ENCODE measurements at places on chromosomes 6 and 20.

DNA sequence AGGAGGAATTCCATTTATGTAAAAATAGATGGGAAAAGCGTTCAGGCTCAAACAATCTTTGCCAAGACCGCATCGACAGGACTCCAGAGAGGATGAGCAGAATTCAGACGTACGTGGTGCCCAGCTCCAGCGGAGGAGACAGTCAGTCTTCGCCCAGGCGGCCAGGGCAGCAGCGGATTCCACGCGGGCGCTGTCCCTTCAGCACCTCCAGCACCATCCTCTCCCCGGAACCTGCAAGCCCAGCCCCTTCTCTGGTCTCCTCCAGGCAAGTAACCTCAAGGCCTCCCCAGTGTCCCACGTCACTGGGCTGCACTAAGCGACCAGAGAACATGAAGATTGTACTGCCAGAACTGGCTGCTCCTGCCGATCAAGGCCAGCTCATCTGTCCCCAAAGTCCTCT is 2.8 kb upstream of the KCNQ2 start:
- no peak for DNase-seq

GRCh38 chr20:19254956-19255355 is 42.5 kb downstream of the SLC24A3 start:
- no peak for DNase-seq

DNA sequence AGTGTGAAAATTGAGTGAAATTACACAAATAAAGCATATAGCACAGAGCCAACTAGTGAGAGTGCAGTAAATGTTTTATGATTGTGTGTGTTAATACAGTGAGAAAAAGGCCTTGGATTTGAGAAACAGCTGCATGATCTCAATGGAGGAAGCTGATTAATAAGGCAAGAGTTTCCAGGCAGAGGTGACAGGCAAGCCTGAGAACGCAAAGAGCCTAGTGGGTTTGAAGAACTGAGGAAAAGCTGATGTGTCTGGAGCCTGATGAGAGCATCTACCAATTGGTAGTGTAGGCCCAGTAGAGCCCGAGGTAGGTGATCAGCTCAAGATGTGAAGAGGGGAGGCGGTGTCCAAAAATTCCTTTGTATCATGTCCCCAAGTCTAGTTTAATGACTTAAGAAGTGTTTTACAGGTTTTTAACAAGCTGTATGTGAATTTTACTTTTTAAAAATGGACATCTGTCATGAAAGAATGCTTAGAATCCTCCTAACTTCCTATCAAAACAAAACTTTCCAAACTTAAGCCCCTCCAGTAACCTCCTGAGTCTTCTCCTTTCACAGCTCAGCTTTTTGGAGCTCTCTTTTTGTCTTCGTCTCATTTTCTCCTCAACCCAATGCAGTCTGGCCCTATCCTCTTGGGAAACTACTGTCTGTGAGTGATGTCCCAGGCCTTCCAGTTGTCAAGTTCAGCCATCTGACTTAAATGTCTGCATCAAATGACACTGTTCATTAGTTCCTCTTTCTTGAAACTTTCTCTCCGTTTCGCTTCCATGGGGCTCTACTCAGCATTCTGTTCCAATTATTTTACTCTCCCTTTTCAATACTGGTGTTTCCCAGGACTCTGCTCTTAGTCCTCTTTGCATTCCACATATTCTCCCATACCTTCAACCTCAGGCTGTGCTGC is 1.2 kb downstream of the CDC40 start:
- DNase-seq = no peak

- DNase-seq = no peak
Measured at GRCh38 chr20:31505903-31506302, 8.3 kb upstream of the HM13 start.

- DNase-seq = no peak
Measured at GRCh38 chr20:60540591-60540990, 582.4 kb downstream of the CDH26 start.

- no peak for DNase-seq
Measured at GRCh38 chr6:14559746-14560536, 442.4 kb downstream of the CD83 start.

DNA sequence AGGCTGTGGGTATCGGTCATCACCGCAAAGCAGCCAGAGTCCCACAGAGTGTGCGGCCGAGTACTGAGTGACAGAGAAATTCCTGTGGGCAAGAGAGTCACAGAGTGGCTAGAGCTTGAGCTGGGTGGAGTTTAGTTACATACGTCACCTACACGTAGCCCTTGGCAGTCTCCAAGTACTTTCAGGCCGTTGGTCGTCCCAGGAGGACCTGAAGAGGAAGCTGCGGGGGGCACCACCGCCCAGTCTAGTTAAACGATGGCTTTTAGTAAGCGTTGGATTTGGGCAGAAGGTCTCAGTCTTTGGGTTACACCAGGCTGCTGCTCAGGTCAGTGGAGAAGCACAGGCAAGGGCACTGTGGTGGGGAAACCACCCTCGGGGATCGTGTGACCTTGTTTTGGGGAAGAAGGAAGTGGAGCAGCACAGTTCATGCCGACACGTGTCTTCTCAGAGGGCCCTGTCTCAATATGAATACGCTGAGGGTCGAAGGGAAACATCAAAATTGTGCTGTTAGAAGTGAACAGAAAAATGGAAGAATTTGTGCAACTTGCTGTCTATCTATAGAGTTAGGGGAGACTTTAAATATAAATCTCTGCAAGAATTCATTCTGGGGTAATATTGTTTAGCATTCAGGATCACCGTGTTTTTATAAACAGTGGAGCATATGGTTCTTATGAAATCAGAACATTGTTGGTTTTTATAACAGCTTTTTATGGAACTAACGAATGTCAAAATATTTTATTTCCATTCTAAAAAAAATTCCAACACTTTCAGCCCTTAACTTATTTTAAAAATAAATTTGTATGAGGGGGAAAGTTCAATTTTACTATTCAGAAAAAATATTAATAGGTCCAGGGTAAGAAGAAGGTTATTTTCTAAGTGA is 28.6 kb downstream of the KIF25 start:
- DNase-seq = no peak

DNA sequence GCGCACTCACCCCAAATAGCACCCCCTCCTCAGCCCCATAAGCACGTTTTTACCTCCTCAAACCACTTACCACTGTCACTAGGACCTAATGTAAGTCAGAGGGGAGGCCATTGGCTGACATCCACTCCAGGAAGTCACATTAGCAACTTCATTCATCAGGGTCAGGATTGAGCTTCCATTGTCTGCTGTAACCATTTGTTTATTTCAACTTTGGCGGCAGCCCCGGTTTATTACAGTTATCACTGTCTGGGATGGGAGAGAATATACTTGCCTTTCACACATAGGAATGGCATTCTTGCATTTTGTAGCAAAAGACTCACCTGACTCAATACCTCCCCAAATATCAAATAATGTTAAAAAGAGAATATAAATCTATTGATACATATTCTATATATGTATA is 38.3 kb downstream of the MAFB start:
- DNase-seq = no peak

DNA sequence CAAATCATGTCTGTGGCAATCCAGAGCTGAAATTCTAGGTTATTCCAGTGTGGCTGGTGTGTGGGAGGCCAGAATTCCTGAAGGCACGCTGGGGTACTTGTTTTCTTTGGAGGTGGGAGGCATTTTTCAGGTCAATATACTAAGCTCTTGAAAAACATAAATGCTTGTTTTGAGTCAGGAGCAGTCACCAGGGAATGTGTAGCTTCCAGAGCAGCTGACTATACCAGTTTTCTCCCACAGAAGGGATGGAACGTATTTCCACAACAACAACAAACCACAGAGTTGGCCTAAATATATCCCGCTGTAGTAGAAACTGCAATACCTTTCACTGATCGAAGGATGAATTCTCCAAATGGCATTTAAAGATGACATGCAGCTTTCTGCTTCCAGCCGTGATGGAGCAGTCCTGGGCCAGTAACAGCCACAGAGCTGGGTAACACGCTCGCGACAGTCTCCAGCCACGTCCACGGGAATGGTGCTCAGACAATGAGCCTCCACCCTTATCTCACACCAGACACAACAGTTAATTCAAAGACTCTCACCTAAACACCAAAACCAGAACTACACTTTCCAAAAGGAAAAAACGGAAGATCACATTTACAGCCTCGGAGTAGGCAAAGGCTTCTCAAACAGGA is 23.2 kb downstream of the CHRNA4 start:
- no peak for DNase-seq

DNA sequence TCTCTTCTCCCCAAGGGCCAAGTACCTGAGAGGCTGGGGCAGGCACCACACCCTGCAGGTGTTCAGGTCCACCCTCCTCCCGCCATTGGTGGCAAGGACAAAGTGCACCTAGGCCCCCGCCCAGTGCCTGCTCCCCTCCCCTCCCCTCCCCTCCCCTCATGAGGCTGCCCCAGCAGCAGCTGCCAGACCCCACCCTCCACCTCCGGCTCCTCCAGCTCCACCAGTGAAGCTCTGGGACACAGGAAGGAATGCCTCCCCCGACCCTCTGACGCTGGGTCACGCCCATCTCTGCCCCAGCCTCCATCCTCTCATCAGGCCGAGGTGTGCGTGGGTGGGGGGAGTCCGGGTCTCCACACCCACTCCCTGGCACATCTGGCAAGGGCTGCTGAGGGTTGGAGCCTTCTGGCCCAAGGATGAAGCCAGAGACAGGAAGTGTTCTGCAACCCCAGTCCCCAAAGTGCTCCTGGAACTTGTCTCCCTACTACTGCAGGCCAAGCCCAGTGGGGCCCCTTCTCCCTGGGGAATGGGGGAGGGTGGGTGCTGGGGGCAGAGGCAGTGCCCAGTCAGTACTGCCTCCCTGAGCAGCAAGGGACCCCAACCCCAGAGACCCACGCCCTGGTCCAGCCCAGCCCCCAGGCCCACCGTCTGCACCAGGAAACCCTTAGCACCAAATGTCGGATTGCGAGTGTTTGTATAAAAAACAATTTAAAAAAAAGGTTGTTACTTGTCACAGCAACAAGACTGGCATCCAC is 1.6 kb upstream of the UCKL1 start:
- DNase-seq = no peak

DNA sequence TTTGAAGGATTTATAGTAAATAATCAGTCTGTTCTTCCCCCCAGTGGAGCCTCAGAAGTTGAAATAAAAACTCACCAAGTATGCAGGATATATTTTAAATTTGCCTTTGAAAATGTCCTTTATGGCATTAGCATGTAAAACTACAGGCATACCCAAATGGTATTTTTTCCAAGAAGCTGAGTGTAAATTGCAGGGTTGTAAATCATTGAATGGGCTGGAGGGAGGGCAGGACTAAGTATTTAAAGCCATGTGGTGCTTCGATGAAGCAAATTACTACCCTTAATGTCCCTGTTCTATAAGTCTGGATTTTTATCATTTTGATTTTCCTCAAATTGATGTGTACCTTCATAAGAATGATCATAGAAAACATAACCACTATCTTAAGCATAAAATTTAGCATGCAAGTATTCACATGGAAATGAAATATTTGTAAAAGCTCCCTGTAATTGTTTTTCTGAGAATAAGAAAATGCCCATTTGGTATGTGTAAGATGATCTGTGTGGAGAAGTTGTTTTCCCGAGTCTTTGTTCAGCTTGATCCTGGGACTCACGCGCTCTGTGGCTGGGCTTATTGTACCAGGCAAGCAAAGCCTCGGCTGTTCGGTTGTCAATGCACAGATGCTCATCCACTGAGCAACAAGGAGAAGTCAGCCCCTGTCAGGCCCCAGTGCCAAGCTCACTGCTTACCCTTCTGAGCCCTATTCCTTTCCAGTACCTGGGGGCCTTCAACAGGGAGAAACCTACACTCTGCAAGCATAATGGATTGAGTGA is 66.7 kb downstream of the CD164 start:
- DNase-seq = no peak

DNA sequence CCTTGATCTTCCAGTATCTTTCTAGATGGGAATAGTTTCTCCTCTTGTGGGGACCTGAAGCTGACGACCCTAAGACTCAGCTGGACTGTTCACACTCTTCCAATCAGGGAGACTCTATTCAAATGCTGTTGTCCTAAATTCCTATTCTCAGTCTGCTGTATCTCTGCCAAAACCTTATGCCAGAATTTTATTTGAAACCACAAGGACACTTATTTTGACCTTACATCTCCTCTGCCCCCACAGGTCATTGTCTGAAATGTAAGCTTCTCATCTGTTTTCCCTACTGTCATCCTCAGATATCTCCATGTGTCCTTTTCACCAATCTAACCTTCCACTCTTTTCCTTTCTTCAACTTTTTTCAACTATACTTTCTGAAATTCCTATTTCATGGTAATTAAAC is 289.5 kb upstream of the SGK1 start:
- DNase-seq = no peak

GRCh38 chr6:6738108-6738507 is 149.6 kb downstream of the LY86 start:
- no peak for DNase-seq

DNA sequence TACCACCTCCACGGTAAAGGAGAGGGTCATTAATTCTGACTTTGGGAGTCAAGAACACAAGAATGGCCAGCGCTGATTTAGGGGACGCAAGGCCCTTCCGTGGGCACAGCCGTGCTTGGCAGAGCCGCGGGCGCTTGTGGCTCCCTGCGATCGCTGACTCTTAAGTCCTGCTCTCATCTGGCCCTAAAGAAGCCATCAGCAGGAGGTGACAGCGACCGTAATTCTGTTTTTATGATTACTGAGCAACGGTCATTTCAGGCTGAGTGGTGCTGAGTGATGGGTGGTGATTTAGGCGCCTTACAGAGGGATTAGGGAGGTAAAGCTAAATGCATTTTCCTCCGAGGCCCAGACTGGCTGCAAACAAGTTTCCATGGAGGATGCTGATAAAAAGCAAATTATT is 364.6 kb upstream of the SULF2 start:
- no peak for DNase-seq

DNA sequence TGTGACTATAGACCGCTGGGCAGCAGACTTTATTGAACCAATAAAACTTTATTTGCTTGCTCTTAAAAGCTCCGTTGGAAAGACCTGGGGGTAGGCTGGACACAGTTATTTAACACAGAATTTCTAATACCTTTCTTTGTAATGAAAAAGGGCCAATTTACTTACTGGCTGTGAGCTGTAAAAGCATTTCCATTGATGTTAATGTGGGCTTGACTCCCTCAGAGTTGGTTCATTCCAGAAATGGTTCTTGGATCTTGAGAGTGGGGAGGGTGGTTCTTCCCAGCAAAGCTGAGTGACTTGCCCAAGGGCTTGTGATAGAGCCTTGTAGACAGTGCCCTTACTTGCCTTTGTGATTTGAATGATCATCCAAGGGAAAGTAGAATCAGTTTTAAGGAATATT is 100.6 kb downstream of the SOX4 start:
- no peak for DNase-seq

- DNase-seq = no peak
Measured at GRCh38 chr6:75381877-75382633, 97.5 kb upstream of the TMEM30A start.

DNA sequence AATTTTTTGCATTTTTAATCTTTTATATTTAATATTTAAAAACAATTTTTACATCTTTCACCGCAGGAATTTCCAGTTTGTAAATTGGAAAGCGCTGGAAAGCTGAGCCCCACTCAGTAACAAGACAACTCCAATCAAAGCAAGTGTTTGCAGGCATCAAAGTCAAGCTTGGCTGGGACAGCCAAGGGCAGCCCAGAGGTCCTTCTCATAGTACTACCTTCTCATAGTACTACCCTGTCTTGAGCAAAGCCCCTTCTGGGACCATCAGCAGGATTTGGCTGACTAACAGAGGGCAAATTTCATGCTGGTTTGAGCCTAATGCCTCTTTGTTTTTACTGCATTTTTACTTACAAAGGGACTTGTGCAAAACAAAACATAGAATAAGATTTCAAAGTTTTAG is 228.3 kb downstream of the SIM1 start:
- DNase-seq = no peak

GRCh38 chr6:18720075-18720474 is 332.9 kb downstream of the RNF144B start:
- no peak for DNase-seq
